Activated naive CD8-positive, alpha-beta T cell treated with anti-CD3 and anti-CD28 coated beads, Interleukin-2, amount 10 ng/mL, durations not matched to agents 7 days and 5 days (primary cell): ENCODE measurements at places on chromosomes 7 and 10. TPM values are rescaled to one million over a fixed set of nuclear protein-coding genes. Genes with fewer than 3 reads are reported as not detected.

- no peak for DNase-seq
Observed at GRCh38 chr7:132750530-132751217, 174.4 kb upstream of the PLXNA4 start.

DNA sequence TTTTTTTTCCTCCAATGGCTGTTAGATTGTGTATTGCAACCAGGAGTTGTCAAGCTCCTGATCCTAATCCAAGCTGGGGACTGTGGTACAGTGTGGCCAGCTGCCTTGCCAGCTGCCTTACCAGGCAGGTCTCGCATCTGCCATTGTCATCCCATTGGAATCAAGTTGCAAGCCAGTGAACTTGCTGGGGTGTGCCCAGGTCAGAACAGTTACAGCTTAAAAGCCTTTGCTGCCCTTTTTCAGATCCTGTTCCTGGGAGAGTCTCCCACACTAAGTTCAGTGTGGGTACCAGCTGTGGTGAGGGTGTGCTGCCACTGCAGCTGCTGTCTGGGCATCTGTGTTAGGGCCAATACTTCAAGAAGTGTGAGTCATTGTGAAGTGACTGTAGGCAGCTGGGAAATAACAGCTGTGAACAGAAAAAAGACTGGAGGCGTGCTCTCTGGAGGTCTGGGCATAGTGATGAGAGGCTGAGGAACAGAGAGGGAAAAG lies 72.8 kb downstream of the CCNY start:
- no peak for DNase-seq

DNA sequence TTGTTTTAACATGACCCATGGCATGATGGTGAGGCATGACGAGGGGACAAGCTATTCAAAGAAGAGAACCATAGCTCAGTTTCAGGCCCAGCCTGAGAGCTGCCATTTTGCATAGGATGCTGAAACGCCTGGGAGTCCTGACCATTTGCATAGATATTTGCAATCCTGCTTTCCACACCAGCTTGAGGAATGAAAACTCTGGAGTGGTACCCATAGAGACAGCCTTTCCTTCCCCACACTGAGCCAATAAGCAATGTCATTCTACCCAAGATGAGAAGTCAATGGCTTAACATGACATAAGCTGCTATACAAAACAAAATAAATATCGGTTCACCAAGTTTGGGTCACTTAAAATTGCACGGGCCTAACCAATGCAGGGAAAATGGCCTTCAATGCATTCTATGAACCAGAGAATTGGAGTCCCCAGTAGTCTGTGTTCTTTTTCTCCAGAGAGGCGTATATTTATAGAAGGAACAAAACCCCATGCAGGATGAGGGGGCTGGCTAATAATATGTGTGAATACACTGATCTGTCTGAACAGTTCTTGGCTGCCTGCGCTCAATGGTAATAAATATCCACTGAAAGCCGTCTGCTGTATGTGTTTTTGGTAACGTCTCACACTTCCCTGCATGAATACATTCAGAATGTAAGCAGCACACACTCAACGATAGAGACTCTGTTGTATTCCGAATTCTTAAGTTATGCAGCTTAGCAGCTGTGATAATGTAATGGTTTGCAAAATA lies 329.3 kb downstream of the FRMD4A start:
- DNase-seq = no peak

DNA sequence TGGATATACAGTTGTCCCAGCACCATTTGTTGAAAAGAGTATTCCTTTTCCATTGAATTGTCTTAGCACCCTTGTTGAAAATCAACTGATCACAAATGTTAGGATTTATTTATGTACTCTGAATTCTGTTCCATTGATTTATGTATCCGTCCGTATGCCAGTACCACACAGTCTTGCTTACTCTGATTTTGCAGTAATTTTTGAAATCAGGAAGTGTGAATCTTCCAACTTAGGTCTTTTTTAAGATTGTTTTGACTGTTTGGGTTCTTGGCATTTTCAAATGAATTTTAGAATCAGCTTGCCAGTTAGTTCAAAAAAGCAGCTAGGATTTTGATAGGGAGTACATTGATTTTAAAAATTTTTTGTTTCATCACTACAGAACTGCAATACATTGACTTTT lies 23.7 kb downstream of the CDK13 start:
- no peak for DNase-seq

DNA sequence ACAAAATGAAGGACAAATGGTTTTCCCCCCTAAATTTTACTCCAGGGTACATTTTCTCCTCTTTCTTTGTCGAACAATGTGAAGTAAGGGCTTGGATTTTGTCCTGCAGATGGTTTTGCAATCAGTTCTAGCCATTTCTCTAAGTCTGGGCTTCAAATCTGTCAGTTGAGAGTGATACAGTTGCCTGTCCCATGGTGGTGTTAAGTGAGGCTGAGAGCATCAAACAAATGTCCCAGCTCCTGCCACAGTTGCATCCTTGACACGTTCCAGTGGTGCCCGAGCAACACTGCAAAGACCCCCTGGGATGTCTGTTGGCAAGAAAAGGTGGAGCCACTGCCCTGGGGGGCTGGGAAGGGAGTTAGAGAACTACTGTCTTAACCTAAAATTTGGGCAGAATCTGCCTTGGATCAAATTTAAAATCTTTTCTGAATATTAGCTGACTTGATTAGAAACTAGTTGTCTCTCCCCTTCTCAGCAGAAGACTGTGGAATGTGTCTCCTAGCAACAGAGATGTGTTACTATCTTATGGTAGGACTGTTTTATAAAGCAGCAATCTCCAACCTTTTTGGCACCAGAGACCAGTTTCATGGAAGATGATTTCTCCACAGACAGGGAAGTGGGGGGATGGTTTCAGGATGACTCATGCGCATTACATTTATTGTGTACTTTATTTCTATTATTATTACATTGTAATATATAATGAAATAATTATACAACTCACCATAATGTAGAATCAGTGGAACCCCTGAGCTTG lies 102.0 kb upstream of the STEAP1B start:
- DNase-seq = no peak

DNA sequence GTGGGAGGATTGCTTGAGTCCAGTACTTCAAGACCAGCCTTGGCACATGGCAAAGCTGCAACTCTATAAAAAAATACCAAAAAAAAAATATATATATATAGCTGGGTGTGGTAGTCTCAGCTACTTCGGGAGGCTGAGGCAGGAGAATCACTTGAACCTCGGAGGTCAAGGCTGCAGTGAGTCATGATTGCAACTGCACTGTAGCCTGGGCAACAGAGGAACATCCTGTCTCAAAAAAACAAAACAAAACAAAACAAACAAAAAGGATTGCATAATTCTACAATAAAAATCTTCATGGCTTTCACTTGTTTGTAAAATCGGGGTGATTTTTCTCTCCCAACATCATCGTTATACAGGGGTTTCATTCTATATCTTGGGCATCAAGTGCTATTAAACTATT lies 35.1 kb downstream of the GUSB start:
- DNase-seq = no peak

GRCh38 chr7:99499371-99499720 lies 735 bp downstream of the ZNF394 start:
- no peak for DNase-seq

- no peak for DNase-seq
Observed at GRCh38 chr10:65701168-65701776, 1224.6 kb upstream of the LRRTM3 start.

DNA sequence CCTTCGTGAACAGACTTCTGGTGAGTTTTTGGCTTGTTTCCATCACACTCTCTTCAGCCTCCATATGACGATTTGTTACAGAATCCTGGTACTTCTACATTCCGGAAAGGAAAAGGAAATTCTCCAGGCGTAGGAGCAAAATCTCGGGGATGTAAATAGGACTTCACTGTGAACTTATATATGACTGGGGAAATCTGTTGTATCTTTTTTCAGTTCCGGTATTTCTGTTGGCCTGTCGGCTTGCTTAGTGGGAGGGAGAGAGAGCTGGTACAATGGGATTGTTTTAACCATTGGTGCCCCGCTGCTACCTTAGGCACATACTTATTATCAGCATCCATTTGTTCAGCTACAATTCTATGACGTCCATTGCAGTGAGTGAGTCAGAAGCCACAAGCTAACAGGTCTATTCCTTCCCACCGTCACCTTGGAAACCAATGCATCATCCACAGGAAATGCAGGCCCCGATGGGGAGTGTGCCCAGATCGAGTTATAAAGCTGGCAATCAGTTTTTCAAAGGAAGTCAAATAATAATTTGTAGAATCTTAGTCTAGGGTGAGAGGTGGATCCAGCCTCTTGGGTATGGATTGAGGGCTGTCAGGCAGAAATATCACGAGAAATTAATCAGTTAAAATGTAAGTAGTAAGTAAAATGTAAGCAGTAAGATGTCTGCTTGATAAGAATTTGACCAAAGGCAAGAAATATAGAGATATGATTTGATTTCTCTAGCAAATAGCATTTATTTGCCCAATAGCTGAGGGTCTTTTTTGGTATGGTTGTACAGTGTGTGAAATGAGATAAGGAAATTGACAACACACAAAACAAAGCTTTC lies 92.0 kb upstream of the MKLN1 start:
- peak; percentile 54 for DNase-seq

DNA sequence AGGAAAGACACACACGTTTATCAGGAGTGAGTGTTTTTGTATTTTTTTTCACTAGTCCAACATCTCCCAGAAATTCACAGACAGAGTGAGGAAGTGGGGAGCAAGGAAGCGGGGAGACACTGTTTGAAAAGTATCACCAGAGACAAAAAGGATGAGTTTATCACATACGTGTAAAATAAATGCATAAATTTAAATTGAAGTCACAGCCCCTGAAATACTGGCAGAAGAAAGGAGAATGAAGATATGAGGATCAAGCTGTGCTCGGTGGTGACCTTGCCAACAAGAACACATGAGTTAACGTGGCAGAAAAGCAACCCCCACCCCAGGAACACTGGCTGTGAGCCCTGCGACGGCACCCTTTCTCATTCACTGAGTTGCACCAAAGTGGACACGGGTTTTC lies 317.2 kb upstream of the AOAH start:
- no peak for DNase-seq

DNA sequence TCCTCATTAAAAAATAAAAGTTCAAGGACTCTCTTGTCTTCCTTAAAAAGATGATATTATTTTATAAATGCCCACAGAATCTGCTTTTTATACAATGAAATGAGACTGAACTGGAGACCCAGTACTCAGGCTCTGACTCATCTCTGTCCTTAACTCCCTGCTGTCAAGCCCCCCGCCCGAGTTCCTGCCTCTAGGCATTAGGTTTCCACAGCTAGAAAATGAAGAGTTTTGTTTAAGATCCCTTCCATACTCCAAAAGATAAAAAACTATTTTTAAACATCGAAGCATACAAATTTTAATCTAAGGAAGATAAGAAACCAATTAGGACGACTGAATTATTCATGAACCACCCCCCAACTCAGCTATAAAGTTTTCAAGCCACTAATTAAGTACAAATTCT lies 97.7 kb upstream of the FEZF1 start:
- no peak for DNase-seq

- no peak for DNase-seq
Observed at GRCh38 chr7:106485919-106486318, 175.0 kb downstream of the CCDC71L start.

GRCh38 chr10:20897146-20897825 lies at the start of gene NEBL:
NEBL (minus strand) TSS chr10:20897311; CDS start chr10:20897205, 106 bp downstream.
- no peak for DNase-seq

- no peak for DNase-seq
Observed at GRCh38 chr7:137915266-137915665, 68.5 kb upstream of the DGKI start.

DNA sequence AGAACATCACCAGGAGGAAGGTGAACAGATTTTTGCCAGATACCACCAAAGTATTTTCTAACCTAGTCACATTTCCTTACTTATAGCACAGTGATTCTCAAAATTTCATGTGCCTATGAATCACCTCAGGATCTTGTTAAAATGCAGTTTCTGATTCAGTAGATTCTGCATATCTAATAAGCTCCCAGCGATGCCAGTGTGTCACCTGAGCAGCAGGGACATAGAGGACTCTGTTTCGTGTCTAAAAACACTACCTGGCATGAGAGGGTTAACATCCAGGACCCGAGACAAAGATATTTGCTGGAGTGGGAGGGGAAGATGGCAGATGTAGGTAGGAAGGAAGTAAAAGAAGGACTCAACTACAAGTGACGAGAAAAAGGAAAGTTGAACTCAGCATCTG lies 252.1 kb upstream of the KMT2E start:
- DNase-seq = no peak

DNA sequence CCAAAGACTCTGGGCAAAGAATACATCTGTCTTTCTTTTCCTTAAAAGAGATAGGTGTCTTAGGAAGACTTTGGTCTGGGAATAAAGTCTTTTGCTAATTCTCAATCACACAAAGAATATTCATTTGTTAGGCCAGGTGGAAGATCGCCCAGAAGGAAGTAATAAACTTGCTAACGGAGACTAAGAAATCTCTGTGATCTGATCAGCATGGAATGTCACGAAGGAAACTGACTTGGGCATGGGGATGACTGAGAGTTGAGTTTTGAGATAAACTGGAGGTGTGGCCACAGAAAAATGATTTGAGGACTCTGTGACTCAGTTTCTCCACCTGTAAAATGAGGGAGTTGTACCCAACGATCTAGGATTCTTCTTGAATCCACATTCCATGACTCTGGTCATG lies 161.1 kb upstream of the SVIL start:
- DNase-seq = no peak

The PRSS37 gene
- not detected for total RNA-seq

The PILRA gene
- 5.1 TPM for total RNA-seq

The ZNF783 gene
- 23.7 TPM for total RNA-seq

The CALHM1 gene
- total RNA-seq = 0.94 TPM

The INTS1 gene
- 110 TPM for total RNA-seq

The TCAF2 gene
- 20.9 TPM for total RNA-seq
